NCI-H524 (cell line): ENCODE measurements at places on chromosomes 4 and X.

GRCh38 chrX:150871341-150871811, 27.1 kb downstream of the CD99L2 start:
- no peak for DNase-seq

GRCh38 chr4:33085709-33086108, 2365.5 kb downstream of the PCDH7 start:
- DNase-seq: no peak

DNA sequence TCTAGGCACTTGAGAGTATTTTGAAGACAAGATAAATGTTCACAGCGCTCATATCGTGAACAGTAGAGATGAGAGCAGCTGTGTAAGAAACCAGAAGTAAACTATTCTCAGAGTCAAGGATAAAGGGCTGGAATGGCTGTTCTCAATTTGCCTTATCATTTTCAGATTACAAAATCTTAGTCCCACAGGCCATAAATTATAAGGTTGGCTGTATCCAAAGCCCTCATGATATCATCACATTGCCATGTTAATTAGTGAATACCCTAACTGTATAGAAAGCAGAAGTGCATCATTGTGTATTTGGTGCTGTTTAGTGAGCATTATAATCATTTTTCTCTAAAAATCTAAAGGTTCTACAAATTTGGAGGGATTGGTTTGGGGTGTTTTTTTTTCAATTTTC, 168.9 kb upstream of the EDNRA start:
- DNase-seq: no peak

DNA sequence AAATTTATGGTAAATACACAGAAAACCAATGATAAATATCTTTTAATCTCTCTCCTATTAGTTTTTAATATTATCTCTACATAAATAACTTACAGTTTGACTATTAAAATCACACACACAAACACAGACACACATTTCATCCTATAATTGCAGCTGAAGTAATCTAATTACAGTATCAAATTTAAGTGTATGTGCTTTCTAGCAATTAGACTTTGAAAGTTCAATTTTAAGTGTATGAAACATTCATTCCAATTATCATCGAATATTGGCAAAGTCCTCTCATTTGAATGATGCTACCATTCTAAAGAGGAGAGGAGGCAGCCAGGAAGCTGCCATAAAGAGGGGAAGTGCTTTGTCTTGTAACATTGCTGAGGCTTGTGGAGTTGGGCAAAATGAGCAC, 221.2 kb upstream of the PABPC4L start:
- no peak for DNase-seq

GRCh38 chr4:185112104-185112503, 31.0 kb upstream of the SLC25A4 start:
- DNase-seq: no peak

DNA sequence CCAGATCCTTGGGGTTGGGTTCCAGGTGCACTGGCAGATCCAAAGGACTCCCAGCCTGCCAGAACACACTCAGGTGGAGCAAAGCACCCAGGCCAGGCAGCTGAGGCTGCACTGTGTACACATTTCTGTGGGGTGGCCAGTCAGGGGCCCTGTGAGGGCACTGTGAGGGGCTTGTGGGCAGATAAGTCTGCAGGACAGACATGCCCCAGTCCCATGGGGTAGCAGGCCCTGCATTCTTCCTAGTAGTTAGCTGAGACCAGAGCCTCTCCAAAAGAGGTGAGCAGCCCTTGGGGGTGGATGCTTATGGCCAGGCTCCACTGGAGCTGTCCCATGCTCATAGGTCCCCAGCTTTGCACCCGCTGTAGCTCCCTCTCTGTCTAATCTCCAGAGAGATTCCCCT, 7.6 kb downstream of the ETDB start:
- DNase-seq: no peak

DNA sequence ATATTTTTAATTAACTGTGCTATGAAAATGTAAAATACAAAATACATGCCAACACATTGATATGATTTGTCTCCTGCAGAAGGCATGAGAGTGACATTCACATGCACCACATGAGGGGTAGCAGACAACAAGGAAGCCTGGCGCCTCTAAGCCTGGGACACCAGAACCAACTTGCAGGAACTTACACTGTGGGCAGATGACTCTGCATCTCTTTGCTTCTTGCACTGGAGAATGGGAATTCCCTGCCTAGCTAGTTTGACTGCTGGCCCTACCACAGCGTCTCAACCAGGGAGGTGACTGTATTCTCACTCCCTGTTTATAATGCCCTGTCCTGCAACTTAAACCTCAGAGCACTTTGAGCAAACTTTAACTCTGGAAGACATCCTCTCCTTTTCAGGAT, 40.5 kb downstream of the PAGE2 start:
- DNase-seq: no peak

DNA sequence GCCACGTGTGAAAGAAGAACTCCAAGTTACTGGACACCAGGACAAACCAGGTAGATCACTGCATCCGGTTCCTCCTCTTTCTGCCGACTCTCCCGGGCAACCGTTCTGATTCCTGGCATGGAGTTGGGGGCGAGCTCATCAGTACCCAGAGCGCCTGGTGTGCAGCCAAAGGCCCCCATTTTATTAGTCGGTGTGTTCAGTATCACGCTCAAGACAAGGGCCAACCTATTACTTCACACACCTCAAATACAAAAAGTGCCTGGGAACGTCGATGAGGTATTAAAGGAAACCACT, 2.8 kb upstream of the CTBP1 start:
- DNase-seq: no peak

GRCh38 chrX:41629539-41629938, 59.2 kb upstream of the GPR34 start:
- DNase-seq: no peak

DNA sequence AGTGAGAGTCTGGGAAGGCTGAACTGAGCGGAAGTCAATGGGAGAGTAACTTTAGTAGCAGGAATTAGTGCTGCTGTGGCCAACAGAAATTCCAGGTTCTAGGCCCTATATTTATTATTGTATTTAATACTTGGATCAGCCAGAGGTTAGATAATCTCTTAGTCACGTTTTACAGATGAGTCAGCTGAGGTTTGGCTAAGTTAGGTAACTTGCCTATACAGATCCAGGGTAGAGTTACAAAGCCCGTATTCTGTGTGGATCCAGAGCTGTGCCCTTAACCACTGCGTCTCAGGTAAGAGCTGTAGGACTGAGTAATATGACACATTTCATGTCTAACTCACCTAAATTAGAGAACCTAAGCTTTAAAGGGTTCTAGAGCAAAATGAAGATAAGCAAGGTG, 20.5 kb downstream of the PSMD10 start:
- no peak for DNase-seq

DNA sequence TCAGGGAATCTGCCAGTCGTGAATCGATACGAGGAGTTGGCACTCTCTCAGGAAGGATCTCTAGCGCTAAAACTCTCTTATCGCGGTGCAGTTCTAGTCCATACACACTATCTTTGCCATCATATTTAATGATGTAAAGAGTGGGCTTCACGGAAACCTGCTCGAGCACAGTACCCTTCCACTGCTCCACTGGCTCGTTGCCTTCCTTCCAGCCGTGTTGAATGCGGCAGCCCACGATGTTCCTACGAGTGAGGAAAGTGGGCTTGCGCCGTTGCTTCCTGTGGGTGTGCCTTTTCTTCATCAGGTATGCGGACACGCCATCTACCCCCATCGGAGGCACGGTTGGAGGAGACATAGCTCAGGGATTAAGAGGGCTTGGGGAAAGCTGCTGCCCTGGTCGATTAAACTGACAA, 661 bp downstream of the SPIN4 start:
- peak; percentile 50 for DNase-seq

DNA sequence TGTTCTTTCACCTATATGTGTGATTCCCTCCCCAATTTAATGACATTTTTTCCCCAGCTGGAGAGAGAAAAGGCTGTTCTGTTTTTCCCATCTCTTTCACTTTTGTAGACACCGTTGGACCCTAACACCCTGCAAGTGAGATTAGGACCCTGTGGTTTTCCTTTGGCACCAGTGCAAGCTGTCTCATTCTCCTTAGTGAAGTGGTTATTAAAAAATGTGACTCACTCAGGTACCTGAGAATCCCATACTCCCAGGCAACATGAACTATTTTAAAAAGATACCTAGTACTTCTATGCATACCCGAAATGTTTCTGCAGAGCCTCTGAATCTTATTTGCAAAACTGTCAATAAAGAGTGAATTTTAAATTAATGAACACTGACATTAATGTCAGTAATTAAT, 175.7 kb upstream of the TBC1D9 start:
- DNase-seq: no peak

- no peak for DNase-seq
These were observed 60.8 kb downstream of the COQ2 start for GRCh38 chr4:83223781-83224180.

DNA sequence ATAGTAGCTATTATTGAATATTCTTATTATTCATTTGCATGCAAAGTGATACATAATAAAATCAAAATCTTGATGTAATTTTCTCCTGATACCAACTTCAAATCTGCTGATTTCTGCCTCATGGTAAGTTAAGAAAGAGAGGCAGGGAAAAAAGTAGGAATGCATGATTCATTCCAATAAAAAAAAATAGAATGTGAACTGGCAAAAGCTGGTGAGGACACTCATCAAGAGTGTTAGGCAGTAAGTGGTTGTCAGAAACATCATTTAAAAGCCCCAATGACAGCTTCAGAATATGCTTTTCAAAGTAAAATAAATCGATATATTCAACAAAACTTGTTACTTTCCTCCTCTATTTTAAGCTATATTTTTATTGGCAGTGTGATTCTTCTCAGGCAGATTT, 979.1 kb downstream of the TECRL start:
- no peak for DNase-seq

- DNase-seq: peak; percentile 89
These were observed 239.0 kb upstream of the HTR2C start for GRCh38 chrX:114344756-114345349.

GRCh38 chr4:153114771-153115321, 89.4 kb upstream of the TRIM2 start:
- DNase-seq: no peak
